Vagina (tissue), 2 donors: ENCODE measurements at places on chromosomes 2 and 18.
A peak's percentile ranks its signal among the peaks of the same experiment; 100 is the strongest.

GRCh38 chr2:145597006-145597405 is 1077.1 kb upstream of the ZEB2 start:
- DNase-seq, result no peak

- DNase-seq, result no peak
Measured at GRCh38 chr2:144515696-144516410, 4.1 kb downstream of the ZEB2 start.

- no peak for DNase-seq
Measured at GRCh38 chr2:125168442-125168841, 1143.4 kb downstream of the CNTNAP5 start.

GRCh38 chr18:22165049-22165602 is 4.3 kb upstream of the GATA6 start:
- no peak for DNase-seq

- DNase-seq, result no peak
Measured at GRCh38 chr2:3611589-3611988, 16.7 kb downstream of the COLEC11 start.

- no peak for DNase-seq
Measured at GRCh38 chr18:9240270-9240669, 94.3 kb upstream of the TWSG1 start.

GRCh38 chr2:218425531-218425930 is 6.6 kb downstream of the VIL1 start:
- no peak for DNase-seq

- no peak for DNase-seq
Measured at GRCh38 chr2:111703759-111704158, 180.2 kb downstream of the ANAPC1 start.

DNA sequence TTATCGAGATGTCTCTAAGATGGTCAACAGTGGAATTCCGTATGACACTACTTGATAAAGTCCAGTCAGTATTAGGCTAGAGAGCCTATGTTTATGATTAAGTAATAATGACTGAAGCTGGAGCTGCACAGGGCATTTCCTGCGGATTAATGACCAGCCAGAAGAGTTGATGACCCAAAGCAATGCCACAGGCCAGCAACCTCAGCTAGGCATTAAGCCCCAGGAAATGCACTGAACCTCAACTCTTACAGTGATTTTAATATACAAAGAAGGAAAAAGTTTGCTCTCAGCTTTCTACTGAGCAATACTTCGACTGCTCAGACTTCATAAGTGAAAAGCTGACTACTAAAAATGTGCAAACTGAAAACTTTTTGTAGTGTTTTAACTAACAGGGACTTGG is 3.9 kb downstream of the KCTD1 start:
- DNase-seq, result no peak

DNA sequence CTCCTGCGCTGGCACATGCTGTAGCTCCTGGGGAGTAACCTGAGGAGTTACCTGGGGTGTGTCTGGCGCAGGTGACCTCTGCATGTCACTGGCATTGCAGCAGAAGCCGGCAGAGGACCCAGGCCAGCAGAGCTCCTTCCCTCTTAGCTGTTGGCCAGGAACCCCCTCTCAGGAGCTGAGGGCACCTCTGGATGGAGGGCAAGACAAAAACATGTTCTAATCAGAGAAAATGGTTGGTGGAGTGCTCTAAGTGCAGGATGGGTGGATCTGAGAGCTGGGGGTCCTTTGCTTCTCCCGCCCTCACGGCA is 44.9 kb upstream of the SNTG2 start:
- DNase-seq, result peak; percentile 69

DNA sequence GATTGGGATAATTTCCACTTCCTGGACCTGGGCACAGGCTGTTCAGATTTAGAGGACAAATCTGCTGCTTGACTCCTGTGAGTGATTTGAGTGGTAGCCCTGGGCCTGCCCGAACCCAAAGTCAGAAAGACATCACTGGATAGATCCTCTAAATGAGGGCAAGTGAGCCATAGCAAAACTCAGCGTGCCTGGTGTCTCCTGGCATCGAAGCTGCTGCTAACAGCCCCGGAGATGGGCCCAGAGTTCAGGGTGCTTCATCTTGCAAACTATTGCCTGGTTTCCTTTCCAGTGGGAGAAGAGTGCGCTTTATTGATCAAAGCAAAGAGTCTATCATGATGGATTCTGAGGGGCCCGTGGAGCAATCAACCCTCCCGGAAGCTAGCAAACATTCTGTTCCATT is 153.1 kb upstream of the KLHL29 start:
- peak; percentile 72 for DNase-seq

- DNase-seq, result no peak
Measured at GRCh38 chr2:157178874-157179273, 78.6 kb upstream of the GALNT5 start.

- no peak for DNase-seq
Measured at GRCh38 chr2:136828774-136829173, 63.4 kb downstream of the THSD7B start.

DNA sequence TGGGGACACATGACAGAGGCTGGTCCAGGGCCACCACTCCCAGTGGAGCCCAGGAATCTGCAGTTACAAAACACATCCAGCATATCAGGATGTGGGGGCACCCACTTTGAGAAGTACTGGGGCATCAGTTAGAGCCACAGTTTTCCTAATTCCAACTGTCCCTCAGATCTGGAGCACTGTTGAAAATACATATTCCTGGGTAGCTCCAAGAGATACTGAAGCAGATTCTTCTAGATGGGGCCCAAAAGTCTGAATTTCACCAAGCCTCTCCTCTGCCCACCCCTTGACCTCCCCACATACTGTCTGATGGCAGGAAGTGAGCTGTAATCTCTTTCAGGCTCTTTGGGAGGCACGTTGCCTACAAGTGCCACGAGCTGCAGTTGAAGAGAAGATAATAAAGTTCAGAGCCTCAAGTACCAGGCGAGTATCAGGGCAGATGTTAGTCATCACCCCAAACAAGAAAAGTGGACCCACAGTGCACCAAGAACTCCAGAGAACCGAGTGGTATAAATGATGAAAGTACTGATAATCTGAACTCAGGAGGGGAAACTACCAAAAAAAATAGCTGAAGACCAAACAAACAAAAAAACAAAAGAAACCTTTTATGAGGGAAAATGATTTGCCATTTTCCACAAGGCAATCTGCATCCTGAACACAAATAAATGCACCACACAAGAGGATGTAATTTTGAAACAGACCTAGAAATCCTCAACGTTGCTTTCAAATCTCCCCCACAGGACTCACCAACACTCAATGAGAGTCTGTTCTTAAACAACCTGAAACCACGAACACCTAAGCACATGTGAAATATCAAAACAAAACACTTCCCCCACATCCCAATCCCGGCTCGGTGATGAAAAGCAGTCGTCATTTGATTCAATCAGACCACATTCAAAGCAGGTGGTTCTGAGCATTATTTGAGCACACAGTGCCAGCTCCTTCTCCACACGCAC is 98.7 kb downstream of the TCF4 start:
- no peak for DNase-seq

DNA sequence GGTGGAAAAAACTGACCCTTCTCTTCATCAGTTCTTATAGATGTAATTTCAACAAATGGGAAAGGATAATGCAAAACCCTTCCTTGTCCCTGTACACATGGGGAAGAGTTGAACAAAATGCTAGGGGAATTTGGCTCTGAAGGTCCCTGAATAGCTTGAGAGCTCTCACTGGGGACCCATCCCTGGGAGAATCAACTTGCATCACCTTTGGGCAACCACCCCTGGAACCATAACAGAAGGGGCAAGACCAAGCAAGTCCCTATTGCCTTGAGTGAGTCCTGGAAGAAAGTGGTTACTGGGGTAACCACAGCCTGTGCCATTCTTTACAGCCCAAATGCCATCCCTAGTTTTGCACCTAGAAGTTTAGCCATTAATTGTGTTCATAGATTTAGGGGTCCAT is 52.2 kb upstream of the B3GNT2 start:
- DNase-seq, result no peak

DNA sequence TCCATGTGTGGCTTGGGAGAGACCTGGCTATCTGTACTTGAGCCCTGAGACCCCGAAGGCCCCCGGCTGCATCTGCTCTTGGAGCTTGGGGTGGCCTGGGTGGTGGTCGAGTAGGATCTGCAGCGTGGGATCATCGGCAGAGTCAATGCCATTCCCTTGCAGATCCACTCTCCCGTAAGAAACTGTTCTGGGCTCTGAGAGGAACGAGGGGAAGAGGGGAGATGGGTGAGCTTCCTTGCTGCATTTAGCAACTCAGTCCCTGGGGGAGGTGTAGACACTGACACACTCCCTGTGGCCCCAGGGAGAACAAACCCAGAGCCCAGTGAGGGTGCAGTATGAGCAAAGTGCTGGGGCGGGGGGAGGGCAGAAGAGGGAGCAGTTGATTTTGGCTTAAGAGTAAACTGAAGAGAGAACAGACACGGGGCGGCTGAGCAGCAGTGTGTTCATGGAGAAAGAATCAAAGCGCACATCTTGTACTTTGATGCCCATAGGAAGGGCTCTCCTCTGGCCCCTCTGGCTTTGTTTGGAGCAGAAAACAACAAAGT is 8.5 kb downstream of the GREB1 start:
- DNase-seq, result no peak

DNA sequence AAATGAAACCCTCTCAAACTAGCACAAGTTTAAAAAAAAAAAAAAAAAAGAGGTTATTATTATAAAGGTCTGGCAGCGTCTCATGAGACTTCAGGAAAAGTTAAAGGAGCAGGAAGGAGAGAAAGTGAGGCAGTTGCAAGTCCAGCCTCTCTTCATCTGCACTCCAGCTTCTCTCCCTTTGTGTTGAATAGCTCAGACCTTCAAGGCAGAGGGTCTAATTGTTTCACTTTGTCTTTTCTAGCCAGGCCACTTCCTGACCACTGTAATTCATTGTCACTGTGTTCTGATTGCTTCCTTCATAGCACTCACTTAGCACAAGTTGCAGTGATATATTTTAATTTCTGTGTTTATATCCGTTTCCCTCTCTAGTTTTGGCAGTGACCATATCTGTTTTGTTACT is 99.9 kb downstream of the SPATS2L start:
- DNase-seq, result no peak

- DNase-seq, result no peak
Measured at GRCh38 chr2:236862526-236862925, 223.2 kb upstream of the COPS8 start.

DNA sequence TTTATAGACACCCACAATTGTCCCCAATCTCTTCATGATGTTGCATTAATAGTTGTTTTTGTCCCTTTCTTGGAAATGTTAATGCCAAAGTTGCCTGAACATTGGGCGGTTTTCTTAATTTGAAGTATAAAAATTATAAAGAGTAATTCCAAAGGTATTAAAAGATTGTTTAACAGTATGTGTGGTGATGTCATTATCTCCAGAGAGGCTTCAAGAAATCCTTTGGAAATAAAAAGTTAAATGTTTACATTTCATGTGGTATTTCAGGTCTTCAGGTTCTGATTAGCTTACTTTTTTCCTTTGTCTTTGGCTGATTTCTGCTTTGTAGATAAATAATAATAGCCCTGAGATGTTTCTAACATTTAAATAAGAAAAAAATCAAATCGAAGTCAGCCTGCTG is 29.3 kb upstream of the NOSTRIN start:
- no peak for DNase-seq
